ENCODE measurements at places on chromosomes 11 and 22.

- DNase-seq = no peak
Measured at GRCh38 chr11:79261684-79262083, 179.1 kb downstream of the TENM4 start.

DNA sequence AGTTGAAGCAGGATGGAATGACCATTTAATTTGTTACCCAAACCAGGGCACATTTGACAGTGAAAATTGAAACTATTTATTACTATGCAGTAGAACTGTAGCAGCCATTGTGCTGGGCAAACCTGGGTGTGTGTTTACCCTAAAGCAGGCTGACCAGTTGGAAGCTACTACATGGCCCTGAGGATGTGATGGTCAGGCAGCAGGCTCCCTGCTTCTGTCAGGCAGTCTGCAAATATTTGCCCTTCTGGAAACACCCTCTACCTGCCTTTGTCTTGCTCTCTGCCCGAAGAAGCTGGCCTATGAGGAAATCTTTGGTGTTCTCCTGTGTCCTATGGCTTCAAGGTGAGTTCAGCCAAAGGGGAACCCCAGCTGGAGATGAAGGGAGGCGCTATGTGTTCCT is 600.1 kb upstream of the KIRREL3 start:
- DNase-seq = no peak

GRCh38 chr11:70527429-70528045 is 129.2 kb downstream of the CTTN start:
- DNase-seq = no peak

GRCh38 chr11:14232652-14233051 is 126.3 kb downstream of the RRAS2 start:
- no peak for DNase-seq

DNA sequence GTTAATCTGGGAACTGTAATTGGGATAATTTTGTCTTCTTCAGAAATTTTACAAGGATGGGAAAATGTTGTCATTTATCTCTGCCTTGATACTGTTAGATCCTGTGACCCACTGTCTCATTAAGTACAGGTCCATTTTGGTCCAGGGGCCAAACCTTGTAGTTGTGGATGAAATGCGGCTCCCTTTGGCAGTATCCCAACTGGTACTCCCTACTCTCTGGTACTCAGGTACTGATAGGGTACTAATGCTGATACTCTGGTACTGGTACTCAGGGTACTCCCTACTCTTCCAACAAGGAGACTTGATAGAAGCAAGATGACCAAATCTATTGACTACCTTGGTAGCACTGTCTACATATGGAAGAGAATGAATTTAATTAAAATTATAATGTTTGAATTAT is 97.9 kb downstream of the GRAMD1B start:
- no peak for DNase-seq

Data from activated CD4-positive, alpha-beta T cell treated with anti-CD3 and anti-CD28 coated beads, Interleukin-10, Interleukin-2, amounts not matched to agents 100 ng/mL and 50 ng/mL, durations not matched to agents 16 hours and 8 hours (primary cell).